ENCODE measurements at places on chromosomes 12 and 14.
A peak's percentile ranks its signal among the peaks of the same experiment; 100 is the strongest.

- DNase-seq, result no peak
These were observed 4.3 kb upstream of the NIN start for GRCh38 chr14:50835280-50835679.

GRCh38 chr12:43282106-43282505 is 269.9 kb downstream of the ADAMTS20 start:
- no peak for DNase-seq

- no peak for DNase-seq
These were observed 24.0 kb upstream of the ZDHHC17 start for GRCh38 chr12:76739896-76740295.

GRCh38 chr12:57474862-57475261 is 4.8 kb downstream of the ARHGAP9 start:
- no peak for DNase-seq

DNA sequence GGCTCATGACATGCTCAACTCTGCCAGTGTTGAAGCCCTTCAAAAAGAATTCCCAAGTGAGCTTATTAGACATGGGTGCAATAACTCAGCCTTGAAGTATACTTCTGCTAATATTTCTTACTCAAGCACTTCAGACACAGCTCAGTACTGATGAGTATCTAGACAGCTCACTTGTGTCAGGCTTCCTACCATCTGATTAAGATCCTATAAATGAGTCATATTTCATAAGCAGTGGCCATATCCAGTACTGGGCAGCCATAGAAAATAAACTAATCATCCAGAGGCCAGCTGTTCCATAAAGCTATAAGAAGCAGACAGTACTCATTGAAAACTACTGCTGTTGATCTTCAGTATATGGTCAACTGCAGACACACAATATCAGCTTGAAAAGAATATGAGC is 12.9 kb downstream of the FSCB start:
- DNase-seq, result no peak

DNA sequence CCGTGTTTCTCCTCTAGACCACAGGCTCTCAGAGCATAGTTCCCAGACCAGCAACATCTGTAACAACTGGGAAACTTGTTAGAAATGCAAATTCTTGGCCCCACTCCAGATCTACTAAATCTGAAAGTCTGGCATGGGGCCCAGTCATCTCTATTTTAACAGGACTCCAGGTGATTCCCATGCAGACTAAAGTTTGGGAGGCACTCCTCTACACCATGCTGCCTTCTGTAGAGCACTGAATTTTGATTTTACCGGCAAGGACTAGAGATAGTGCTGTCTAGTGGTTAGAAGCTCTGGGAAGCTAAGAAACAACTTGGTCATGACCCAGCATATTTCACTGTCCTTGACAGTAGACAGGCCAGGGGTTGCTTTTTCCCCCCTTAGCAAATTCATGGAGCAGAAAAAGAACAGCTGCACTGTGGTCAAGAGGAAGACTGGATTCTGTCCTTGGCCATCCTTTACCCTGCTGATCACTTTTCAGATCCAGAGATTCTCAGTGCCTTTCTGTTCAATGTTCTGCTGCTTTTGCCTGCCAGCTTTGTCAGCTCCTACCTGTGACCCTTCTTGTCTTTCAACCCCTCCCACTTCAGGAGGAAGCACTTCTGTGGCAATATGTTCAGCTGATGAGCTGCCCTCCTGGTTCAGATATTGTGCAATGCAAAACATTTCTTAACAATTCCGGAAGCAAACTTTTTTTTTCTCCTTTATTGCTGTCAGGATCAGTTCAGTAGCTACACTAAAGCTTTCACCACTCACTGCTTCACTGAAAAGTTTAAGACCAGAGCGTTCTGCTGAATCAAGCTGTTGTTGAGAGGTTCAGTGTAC is 133.8 kb upstream of the NUDT4 start:
- DNase-seq, result no peak

DNA sequence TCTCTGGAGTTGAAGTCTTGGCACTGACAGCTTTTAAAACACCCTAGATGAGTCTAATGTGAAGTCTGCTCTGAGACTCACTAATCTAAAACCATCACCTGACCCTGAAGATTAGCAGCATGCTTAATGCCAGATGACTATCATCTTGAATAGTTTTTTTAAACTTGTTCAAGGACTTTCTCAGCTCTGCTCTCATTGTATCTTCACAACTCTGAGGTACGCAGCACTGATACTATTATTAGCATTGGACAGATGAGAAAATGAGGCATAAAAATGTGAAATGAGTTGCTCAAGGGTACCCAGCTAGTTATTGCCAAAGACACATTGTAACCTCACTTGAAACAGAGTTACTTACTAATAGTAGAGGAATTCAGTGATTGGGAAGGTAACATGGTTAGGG is 4.8 kb downstream of the SLC38A1 start:
- DNase-seq, result no peak

DNA sequence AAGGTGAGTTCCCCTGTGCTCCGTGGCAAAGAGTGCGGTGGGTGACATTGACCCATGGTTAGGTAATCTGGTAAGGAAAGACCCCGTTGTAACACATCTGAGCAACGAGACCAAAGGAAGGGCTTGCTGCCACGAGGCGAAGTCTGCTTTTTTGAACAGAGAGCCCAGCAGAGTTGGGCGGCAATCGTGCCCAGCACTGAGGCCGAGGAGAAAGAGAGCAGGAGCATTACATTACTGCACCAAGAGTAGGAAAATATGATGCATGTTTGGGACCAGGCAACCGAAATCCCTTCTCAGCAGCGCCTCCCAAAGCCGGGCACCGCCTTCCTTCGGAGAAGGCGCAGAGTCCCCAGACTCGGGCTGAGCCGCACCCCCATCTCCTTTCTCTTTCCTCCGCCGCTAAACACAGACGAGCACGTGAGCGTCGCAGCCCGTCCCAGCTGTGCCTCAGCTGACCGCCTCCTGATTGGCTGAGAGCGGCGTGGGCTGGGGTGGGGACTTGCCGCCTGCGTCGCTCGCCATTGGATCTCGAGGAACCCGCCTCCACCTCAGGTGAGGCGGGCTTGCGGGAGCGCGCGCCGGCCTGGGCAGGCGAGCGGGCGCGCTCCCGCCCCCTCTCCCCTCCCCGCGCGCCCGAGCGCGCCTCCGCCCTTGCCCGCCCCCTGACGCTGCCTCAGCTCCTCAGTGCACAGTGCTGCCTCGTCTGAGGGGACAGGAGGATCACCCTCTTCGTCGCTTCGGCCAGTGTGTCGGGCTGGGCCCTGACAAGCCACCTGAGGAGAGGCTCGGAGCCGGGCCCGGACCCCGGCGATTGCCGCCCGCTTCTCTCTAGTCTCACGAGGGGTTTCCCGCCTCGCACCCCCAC is at the start of gene HIF1A:
Gene HIF1A, plus strand, starts transcription at position 684 of the 865 bp plus-strand sequence. CDS start 292 bp downstream, outside the sequence.
- DNase-seq, result peak; percentile 97

DNA sequence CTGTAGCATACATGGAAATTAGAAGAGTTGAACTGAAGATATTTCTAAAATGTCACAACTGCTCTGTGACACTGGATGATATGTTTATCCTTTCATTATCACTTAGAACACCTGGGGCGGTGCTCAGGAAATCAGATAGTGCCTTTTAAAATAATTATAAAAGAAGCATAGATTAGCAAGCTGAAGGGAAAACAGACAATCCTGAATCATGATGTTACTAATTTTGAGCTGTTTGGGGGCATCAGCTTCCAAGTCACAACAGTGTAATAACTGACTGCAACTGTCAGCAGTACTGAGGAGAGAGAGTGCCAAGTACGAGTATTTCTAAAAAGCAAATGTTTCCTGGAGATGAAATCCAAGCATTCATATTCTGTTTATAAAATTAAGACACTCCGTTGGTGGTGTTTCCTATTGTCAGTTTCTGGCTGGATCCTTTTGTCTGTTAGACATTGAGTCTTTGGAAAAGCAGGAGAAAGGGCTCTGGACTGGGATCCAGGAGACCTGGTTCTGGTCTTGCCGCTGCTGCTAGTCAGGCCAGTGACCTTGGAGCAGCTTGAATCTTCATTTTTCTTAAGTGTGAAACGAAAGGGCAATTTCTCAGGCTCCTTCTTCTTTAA is 380.1 kb downstream of the EGLN3 start:
- DNase-seq, result no peak

- peak; percentile 58 for DNase-seq
These were observed at the start of gene SRGAP1 for GRCh38 chr12:63844391-63845341. Gene SRGAP1, plus strand, starts transcription at chr12:63844700. Its CDS starts 117 bp downstream, at chr12:63844817.

All from WERI-Rb-1 (cell line).